Activated naive CD8-positive, alpha-beta T cell treated with anti-CD3 and anti-CD28 coated beads for 36 hours (primary cell): ENCODE measurements at places on chromosomes 1 and 21. TPM values are rescaled to one million over a fixed set of nuclear protein-coding genes. Genes with fewer than 3 reads are reported as not detected.

The KRTAP19-6 gene
- total RNA-seq = not detected

The HOOK1 gene
- total RNA-seq = 12.9 TPM

GRCh38 chr1:26907071-26907917, 6.5 kb downstream of the NR0B2 start:
- no peak for DNase-seq

DNA sequence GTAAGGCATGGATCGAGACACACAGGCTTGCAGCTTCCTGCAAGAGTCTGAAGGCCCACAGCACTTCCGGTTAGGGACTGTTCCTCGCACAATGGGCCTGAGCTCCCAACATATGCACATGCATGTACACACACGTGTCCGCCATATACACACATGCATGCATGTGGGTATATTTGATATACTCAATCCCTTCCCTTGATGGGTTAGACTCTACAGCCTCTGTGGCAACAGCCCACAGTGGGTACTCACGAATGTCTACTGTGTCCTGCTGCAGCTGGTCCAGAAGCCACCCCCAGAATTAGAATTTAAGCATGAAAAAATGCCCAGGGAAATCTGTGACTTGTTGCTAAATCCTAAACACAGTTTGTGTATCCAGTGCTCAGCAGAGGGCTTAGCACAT, 9.9 kb downstream of the F3 start:
- no peak for DNase-seq

The AMY1C gene
- not detected for total RNA-seq

GRCh38 chr1:178086294-178086693, 7.6 kb upstream of the RASAL2 start:
- DNase-seq = no peak

The TRNP1 gene
- 0.40 TPM for total RNA-seq

The CD5L gene
- total RNA-seq = not detected

GRCh38 chr1:212677136-212677535, 22.5 kb downstream of the BATF3 start:
- no peak for DNase-seq

DNA sequence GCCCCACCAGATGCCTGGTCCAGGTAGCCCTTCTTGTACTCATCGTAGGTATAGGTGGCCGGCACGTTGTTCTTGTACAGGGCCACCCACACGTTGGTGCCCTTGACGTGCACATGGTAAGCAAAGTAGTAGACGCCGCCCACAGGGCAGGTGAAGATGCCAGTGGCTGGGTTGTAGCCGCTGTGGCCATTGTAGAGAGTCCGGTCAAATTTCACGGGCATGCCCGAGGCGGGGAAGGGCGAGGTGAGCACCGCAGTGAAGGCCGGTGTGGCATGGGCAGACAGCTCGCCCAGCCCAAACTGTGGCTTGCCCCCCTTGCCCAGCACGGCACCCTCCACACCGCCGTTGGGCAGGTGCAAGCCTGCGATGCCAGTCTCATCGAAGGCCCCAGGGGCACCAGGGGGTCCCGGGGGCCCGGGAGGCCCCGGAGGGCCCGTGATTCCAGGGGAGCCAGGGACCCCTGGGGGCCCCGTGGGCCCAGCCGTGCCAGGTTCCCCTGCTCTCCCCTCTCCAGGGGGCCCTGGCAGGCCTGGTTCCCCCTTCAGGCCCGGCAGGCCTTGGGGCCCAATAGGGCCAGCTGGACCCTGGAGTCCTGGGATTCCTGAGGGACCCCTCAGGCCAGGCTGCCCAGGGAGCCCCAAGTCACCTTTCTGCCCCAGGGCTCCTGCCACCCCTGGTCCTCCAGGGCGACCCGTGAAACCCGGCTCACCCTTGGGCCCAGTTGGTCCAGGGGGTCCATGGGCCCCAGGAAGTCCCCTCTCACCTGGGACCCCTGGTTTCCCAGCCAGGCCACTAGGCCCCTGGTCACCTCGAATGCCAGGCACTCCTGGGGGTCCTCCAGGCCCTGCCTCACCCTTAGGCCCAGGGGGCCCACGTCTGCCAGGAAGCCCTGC, 9.2 kb downstream of the ADPRS start:
- no peak for DNase-seq

DNA sequence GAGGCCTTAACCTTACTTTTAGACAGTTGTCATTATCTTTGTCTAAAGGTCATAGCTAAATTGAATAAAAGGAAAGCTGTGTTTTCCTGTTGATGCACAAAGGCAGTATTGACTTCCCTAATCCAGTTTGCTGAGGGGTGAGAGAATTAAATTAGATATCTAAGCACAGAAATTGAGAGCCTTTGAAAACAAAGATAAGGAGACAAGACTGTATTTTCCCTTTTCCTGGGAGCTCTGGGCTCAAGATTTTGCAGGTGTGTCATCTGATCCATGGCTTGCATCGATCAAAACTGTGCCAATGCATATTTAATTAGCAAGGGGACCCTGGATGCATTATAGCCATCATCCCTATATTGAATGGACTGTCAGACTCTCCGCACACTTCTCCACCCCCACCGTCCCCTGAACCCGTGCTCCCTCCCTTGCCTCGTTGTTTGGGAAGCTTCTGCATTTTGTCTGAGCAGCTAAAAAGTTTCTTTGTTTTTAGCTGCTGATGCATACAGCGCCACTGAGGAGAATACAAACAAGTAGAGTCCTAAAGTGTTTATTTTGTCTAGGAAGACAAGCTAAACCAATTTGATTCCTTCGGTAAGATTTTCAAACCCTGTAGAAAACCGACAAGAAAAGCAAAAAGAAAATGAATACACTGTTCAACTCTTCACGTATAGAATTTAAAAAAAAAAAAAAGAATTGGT, 186.3 kb downstream of the NFIA start:
- DNase-seq = no peak

The RNU1-1 gene
- 874 TPM for total RNA-seq

GRCh38 chr1:76635784-76636183, 231.5 kb upstream of the ST6GALNAC5 start:
- DNase-seq = no peak

GRCh38 chr1:236733653-236734052, 47.4 kb downstream of the ACTN2 start:
- DNase-seq = no peak

GRCh38 chr1:23796466-23797271, 3.9 kb downstream of the GALE start:
- no peak for DNase-seq

- DNase-seq = no peak
Measured at GRCh38 chr1:1782399-1783221, 4.3 kb upstream of the NADK start.

The FASLG gene
- 11.8 TPM for total RNA-seq

DNA sequence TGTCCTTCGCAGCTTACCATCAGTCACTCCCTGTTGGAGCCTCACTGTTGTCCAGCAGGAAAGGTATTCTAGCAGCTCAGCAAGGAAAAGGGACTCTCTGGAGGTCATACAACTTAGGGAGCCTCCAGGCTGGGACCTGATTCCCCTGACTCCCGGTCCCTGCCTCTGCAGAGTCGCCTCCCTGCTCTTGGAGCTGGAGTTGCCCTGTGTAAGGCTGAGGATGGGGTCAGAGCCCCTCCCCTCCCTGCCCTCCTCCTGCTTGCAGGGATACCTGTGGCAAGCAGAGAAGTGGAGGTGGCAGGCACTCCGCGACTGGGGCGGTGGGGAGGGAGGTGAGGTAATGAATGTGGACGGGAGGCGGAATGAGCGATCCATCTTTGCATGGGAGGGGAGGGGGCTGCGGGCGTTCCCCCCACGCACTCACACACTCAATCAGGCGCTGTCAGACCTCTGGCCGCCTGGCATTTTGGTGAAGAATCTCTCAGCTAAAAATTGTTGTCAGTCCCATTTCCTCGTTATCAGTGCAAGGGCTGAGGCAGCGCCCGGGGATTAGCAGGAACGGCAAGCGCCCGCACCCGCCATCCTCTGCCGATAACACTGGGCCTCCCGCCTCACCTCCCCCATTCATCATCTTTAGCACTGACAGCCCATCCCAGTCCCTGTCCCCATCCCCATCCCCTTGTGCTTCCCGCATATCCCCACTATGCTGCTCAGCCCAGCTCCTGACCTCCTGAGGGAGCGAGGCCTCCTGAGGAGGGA, 64.3 kb downstream of the TMEM53 start:
- DNase-seq = no peak

- no peak for DNase-seq
Measured at GRCh38 chr21:15744926-15745325, 15.1 kb downstream of the USP25 start.

DNA sequence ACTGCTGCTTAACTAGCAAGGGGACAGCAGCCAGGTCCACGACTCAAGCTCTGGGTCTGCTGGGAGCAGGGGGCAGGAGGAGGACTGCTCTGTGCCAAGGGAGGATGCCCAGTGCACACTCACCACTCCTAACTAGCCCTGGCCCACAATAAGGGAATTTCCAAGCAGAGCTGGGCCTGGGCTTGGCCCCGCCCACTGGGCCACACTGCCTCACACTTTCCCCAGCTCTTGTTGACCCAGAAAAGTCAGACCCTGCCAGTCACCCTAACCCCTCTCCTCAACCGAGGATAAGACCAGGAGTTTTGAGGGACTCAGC, 18.7 kb downstream of the SLC9A1 start:
- DNase-seq = peak; percentile 26

DNA sequence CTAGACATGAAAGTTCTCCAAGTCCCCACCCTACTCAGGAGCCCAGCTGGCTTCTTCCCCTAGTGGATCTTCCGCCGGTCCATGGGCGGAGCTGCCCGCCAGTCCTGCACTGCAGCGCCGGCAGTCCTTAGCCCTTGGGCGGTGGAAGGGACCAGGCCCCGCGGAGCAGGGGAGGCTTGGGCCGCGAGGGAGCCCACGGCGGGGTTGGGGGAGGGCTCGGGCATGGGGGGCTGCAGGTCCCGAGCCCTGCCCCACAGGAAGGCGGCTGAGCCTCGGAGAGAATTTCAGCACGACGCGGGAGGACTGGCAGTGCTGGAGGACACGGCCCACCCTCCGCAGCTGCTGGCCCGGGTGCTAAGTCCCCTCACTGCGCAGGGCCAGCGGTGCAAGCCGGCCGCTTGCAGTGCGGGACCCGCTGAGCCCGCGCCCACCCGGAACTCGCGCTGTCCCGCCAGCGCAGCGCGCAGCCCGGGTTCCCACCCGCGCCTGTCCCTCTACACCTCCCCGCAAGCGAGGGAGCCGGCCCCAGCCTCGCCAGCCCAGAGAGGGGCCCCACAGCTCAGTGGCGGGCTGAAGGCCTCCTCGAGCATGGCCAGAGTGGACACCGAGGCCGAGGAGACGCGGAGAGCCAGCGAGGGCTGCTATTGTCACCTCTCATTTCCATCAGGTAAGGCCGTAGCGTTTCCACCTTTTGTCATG, 1398.6 kb downstream of the MRPL39 start:
- DNase-seq = no peak

DNA sequence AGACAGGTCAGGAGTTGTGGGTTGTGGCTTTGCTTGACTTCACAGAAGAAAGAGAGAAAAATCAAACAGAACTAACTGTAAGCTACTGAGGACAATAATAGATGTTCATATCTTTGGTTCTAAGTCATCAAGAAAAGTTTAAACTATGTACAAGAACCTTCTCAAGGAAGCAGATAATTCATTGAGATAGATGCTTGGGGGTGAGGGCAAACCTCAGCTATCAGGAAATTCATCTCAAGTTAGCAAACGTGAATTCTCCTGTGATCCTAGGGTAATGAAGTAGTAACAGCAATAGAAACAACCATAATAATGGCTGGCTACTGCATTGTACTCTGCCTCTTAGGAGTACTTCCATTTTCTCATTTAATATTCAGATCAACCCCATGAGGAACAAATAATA, 506.2 kb downstream of the PLPP3 start:
- no peak for DNase-seq

The OR2L3 gene
- total RNA-seq = not detected

The ZNF648 gene
- total RNA-seq = not detected

DNA sequence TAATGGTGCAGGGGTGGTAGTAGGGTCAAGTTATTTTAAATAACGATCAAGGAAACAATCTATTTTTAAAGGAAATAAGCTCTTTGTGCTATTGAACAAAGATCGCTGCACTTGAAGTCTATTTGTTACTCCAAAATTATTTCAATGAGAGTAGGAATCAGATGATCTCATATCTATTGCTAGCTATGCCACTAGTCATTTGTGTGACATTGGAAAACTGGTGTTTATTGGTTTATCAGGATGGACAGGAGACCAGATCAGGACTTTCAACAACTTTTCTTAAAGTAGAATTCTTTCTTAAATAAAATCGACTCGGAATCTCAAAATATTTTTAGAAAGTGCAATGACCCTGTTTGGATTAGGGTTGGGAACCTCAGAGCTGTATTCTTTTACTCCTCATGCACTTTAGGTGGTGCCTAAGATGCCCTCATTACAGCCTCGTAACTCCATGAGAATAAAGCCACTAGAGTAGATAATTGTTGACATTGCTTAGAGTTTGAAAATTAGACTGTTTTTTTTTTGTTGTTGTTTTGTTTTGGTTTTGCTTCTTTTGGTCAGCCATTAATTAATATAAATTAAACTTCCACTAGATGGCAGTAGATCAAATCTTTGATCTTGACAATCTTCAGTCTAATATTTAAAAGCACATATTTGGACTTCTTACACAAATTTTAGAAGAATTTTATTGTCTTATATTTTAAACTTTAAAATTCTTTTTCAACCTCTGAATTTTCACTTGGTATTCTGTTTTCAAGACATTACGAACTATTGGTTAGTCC, 352.4 kb downstream of the USP25 start:
- DNase-seq = no peak

The KCNJ9 gene
- total RNA-seq = not detected
